ENCODE measurements at places on chromosomes 4 and X.

- no peak for DNase-seq
These were observed 216.9 kb downstream of the PTTG2 start for GRCh38 chr4:38177035-38177546.

DNA sequence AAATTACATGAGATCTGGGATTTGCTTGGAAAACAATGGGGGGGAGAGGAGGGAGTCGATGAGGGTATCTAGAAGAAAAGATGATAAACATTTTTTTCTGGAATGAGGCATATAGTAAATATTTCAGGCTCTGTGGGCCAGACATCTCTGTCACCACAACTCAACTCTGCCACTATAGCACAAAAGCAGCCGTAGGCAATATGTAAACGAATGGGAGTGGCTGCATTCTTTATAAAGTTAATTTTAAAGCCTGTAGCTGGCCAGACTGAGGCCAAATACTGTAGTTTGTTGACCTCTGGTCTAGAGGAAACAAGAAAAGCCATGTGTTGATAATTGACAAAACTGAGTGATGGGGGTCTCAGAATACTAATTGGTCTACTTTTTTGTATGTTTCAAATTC is 14.1 kb upstream of the TCEANC start:
- DNase-seq: no peak

DNA sequence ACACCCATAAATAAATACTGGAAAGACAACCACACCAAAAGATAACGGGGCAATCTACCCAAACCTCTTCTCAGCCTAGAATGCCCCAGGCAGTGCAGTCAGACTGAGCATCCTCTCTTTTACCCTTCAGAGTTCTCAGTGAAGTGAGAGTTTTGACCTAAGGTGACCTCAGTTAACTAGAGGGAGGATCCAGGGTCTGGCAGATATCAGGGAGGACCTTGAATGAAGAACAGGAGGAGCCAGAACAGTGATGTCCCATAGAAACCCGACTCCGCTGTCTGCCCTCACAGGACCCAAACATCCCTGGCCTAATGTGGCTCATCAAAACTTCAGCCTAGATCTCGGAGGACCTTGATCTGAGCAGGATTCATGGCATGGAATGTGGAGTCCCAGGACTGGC is at the start of gene MAGEB3:
TSS of gene MAGEB3 (plus strand) at position 263 of the 400 bp plus-strand sequence. CDS start 5,268 bp downstream, outside the sequence.
- no peak for DNase-seq

GRCh38 chr4:114642173-114642780 is 43.7 kb downstream of the UGT8 start:
- no peak for DNase-seq

DNA sequence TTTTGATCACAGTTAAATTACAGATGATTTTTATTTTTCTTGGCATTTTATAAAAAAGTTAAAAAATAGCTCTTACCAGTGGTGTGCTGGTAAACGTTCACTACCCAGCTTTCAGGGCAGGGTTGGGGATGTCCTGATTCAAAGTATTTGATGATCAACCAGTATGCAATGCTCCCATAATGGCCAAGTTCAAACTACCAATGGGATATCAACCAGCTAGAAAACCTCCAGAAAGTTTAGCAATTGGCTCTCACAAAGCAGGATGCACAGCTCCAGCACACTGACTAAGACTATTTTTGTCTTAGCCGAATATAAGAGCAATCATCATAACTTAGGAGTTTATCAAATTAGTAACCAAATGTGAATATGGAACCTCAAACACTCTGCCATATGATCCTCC is 108.0 kb upstream of the PDE5A start:
- DNase-seq: no peak

- DNase-seq: no peak
These were observed 3.2 kb downstream of the KDR start for GRCh38 chr4:55122235-55122634.

DNA sequence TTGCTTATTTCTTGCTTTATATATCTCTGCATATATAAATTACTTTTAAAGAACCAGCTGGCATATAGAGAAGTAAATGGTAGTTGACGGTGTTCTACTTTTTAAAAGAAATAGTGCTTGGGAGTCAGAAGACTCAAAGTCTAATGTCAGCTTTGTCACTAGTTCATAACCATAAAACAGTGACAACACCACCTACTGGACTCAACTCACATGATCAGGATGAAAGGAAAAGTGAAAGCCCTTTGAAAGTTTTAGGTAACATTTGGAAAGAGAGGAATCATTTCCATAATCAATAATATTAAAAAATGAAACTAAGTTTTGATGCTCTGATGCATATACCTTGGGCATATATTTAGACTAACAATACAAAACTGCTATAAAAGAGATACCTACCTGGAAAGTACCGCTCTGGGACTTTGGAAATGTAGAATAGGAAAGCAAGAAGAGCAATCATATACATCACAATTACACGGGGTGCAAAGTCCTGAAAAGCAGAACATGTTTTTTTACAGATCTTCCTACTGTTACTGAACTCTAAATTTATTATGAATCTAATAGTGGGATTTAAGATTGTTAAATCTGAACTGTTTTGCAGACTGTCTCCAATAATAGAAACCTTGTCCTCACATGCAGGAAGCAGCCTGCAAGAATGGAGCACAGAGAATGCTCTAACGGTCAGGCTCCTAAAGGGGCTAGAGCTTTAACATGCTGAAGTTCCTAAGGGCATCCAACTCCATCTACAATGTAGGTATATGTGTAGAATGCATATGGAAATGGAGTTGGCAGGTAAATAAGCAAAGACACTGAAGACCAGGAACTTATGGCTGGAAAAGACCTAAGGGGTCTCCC is 15.6 kb downstream of the PAQR3 start:
- DNase-seq: no peak

DNA sequence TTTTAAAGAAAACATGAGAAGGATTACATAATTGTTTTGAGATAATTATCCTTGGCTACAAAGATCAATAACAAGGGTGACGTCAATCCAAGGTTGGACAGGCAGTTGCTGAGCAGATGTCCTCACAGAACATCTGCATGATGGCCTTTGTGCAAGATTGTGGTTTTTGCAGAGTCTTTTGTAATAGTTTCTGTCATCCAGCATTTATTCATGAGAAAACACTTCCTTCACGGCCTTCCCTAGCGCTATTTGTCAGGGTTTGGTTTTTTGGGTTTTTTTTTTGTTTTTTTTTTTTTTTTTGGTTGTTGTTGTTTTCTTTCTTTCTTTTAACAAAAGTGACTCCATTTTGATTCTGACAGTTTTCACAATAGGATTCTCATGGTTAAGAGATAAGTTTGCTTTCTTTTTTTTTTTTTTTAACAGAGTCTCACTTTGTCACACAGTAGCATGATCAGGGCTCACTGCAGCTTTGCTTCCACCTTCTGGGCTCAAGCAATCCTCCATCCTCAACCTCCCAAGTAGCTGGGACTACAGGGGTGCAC is 31.5 kb upstream of the ELF2 start:
- no peak for DNase-seq

DNA sequence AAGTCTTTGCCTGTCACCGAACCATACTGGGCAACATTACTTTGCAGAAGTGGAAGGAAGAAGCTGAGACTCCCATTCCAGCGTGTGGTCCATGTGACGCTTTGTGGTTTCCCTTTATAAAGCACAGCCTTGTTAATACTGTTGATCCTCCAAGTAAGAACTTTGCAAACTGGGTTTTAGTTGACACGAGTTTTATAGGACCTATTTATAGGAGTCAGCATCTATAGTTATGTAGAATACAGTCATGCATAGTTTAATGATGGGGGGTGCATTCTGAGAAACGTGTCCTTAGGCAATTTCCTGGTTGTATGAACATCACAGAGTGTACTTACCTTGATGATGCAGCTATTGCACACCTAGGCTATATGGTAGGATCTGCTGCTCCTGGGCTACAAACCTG is 1879.4 kb upstream of the TENM3 start:
- no peak for DNase-seq

GRCh38 chrX:1851527-1851926 is 236.7 kb downstream of the ASMT start:
- DNase-seq: no peak

GRCh38 chrX:76202471-76202870 is 29.6 kb downstream of the PBDC1 start:
- DNase-seq: no peak
